ENCODE measurements at places on chromosomes 1 and 21.

DNA sequence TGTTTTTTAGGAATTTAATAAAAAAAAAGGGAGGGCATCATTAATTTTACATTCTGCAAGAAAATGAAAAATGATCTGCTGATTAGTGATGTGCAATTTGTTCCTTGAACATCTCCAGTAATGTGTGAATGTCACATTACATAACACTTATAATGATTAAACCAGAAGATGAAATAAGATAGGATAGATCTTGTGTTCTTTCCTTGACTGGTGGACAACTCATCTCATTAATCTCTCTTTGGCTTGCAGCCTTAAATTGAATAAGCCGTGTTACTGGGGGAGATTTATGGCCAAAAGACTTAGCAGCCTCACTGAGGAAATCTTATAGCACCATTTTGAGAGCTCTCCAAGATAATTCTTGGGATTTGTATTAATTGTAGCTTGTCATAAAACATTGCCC lies 217.2 kb downstream of the ST6GALNAC3 start:
- DNase-seq: no peak

- DNase-seq: no peak
Observed at GRCh38 chr1:226660410-226661182, 78.5 kb downstream of the ITPKB start.

DNA sequence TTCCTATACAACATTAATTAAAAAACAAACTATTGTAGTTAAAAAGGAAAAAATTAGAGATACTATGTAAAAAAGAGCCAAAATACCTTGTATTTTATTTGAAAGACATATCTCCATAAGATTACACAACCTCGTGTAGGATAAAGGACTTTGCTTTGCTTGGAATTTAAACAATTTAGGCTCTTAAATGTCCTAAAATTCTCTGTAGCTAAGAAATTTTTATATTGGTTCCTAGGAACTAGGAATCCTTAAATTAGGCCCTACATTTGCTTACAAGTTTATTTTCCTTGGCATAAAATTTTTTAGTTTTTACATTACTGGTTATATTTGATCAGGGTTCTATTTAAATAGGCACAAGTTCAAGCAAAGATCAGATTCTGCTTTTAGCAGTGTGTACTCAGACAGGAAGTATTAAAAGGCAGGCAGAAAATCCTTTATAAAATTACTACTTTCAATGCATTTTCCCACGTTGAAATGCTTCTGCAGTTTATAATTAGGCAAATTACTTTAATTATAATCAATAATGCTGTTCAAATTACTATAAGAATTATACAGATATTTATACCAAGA lies 3.4 kb upstream of the ANGPTL3 start:
- no peak for DNase-seq

DNA sequence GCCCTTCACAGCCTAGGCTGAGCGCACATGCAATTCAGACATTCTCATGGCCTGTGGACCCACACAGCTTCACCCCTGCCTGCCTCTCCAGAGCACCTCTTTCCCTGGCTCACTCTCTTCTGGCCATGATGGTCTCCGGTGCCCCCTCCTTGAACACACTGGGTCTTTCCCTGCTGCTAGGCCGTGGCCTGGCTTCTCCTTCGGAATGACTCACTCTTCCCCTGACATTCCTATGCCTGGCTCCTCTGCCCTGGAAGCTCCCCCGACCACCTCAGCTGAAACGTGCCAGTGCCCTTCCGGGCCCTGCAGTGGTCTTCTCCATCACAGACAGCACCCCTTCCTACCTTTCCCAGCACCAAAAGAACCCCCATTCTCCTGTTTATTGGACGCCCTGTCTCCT lies 28.3 kb downstream of the EPHA8 start:
- DNase-seq: no peak

GRCh38 chr1:214310010-214310409 lies 29.1 kb downstream of the SMYD2 start:
- no peak for DNase-seq

DNA sequence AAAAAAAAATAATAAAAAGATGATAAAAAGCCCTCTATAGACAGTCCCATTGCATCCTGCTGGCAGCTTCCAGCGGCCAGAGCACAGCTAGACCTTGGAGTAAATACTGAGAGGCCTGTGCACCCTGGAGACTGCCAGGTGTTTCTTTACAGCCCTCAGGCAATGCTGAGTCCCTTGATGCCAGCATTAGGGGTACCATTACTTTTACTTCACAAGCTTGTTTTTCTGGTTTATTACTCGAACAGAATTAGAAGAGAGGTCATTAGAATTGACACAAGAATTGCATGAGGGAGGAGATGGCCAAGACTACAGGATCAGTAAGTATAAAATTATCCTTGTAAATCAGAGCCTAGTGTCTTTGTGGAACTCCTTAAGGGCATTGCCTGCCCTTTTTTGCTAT lies 43.6 kb downstream of the AKNAD1 start:
- DNase-seq: no peak

DNA sequence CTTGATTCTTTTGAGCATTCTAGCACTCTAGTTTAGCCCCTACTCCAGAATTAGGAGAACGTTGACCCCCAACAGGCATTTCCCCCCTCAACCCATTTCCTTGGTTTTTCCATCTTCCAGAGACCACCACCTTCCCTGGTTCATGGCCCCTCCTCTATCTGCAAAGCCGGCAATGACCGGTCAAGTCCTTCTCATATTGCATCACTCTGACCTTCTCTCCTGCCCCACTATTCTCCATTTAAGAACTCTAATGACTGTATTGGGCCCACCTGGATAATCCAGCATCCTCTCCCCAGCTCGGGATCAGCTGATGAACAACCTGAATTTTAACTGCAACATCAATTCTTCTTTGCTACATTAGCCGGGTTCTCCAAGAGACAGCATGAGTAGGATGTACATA lies 437.4 kb downstream of the NPHP4 start:
- no peak for DNase-seq

DNA sequence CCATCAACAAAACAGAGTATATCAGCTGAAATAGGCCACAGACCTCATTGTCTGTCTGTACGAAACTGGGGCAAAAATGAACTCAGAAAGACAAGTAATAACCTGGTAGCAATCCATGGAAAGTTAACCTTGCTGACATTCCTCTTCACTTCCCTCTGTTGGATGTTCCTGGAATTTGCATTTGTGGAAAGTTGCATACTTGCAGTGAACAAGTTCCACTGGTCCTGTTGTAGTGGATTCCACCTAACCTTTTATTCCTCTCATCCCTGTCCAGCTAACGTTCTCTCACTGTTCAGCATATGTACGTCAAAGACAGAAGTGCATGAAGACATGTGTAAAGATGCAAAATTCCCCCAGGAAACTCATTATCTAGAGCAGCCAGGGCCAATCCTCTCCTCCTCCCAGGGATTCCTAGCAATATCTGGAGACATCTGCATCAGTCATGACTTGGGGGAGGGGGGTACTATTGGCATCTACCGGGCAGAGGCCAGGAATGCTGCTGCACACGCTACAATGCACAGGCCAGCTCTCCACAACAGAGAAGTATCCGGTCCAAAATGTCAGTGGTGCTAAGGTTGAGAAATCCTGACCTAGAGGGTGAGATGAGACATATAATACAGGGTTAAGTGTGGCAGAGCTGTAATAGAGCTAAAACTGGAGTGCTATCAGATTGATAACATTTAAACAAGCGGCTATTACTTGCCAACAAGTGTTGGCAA lies 8.2 kb downstream of the LPAR3 start:
- DNase-seq: no peak

DNA sequence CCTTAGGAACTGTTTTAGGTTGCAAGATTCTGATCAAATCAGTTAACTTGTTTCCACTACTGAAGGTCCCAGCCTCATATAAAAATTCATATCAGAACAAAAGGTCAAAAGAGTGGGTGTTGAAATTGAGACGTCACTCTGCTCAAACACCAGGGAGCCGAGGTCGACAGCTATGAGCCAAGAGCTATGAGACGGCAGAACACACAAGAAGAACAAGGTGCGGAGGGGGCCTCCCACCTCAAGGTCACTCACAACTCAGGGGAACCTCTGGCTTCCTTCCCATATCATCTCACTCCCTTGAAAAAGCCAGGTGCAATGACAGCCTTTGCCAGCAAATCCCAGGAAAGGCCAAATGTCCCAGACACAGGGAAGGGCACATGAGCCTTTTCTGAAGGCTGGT lies 749 bp downstream of the SEC16B start:
- no peak for DNase-seq

DNA sequence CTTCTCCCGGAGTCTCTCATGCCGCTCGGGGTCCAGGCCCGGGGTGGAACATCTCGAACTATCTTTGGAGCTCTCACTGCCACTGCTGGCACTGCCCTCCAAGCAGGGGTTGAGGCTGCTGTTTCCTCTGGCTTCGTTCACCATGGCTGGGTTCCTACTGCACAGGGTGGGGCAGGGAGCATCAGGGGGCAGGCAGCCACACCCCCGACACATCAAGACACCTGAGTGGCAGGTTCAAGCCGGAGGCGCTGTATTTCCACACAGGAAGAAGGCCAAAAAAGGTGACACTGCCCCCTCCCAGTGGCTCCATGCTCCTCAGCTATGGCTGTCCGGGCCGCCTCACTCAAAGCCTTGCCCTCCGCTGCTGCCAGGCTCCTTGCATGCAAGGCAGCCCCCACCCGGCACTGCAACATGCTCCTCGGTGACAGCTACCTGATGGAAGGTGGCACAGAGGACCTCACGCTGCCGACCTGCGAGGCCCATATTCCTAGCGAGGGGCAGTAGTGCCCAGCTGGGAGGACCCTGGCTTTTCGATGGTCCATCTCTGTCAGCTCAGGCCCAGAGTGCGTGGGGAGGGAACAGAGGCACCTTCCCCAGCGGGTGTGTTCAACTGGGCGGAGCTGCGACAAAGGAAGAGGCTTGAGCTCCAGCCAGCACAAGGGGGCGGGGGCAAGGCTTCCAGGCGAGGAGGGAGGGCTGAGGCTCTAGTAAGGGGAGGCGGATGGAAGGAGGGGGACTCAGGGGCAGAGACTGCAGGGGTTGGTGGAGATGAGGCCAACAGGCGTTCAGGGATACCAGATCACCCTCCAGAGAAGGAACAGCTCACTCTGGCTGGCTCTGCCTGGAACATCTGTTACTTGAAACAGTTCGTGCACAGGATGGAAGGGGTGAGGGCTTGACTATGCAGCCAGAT lies 2.5 kb downstream of the MTHFR start:
- peak; percentile 74 for DNase-seq

- DNase-seq: no peak
Observed at GRCh38 chr1:10378081-10378841, 20.6 kb upstream of the PGD start.

DNA sequence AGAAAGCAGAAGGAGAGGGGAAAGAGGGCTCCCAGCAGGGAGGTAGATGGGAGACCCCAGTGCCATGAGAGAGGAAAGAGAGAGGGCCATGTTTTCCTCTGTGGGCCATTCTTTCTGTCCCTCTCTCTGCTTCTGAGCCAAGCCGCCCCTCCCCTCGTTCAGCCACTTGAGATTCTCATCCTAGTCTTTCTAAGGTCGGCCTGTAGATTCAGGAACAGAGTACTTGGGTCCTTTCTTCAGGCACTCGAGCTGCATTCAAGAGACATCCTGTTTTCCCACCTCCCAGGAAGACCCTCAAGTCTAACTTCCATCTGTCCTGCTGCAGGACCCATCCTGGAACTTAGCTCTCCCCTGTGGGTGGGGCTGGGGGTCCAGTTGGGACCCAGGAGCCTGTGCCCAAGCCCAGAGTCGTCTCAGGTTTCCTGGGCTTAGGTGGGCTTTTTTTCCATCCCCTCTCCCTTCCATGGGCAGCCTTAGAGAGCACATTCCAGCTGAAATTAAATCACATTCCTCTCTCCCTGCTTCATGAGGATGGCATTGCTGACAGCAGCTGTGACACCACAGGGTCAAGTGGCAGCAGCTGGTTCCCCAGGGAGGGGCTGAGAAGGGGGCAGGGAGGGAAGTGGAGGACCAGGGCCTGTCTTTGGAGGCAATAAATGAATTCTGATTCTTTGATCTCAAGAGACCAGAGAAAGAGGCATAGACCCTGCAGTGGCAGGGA lies 13.0 kb downstream of the NES start:
- DNase-seq: no peak

DNA sequence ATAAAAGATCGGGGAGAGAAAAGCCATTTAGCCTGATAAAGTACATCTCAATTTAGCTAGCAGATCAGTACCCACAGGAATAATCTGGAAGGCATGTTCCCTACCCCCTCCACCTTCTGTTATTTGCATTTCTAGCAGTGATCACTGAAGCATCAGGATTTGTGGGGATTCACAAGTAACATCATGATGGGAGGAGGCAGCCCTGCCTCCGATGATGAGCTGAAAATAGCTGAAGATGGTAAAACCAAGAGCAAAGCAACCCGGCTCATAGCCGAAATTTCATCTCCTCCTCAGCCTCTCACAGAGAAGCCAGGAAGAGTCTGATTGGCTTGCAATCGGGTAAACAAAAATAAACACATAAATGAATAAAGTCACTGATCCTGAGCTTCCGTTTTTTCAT lies 2.4 kb downstream of the CCSAP start:
- DNase-seq: no peak

DNA sequence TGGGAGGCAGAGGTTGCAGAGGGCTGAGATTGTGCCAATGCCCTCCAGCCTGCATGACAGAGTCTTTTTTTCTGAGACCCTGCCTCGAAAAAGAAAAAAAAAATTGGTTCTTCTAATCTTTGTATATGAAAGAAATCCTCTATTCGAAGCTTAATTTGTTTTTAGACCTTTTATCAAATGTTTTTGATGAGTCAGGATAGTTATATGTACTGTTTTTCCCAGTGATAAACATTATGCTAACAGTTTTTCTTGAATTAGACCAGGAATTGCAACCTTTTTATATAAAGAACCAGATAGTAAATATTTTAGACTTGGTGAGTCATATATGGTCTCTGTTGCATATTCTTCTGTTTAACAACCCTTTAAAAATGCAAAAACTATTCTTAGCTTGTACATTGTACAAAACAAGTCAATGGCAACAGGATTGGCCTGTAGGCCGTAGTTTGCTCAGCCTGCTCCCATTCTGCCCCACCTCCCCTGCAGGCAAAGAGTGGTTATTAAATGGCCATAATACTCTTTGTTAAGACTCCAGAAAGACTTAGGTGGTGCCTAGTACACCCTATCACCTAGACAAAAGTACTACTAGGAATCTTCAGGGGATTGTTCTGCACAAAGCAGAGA lies 45.2 kb downstream of the LYST start:
- no peak for DNase-seq

- no peak for DNase-seq
Observed at GRCh38 chr1:201530741-201531531, 8.0 kb upstream of the NAV1 start.

DNA sequence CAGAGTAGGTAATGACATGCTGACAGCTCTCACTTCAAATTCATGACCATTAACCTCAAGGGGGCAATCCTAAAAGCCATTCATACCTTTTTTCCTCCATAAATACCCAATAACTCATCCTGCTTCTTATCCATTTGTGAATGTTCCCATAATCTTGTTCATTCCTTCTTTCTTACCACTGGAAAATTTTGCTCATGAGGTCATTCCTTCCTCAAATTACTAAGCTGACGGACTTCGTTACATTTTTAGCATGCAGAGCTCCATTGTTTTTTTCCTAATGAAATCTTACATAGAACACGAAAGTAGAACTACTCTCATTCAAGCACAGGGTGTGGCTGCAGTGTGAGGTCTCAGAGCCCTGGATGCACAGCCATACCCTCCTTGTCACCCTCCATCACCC lies 276.5 kb upstream of the DPYD start:
- DNase-seq: no peak

Measured in CD8-positive, alpha-beta memory T cell (primary cell).